Glomerular endothelial cell (primary cell): ENCODE measurements at places on chromosomes 3 and 15. TPM values are rescaled to one million over a fixed set of nuclear protein-coding genes. Genes with fewer than 3 reads are reported as not detected.

GRCh38 chr3:140334132-140334929, 343.5 kb upstream of the TRIM42 start:
- DNase-seq = no peak

- DNase-seq = no peak
Observed at GRCh38 chr3:160806094-160806493, 50.1 kb downstream of the PPM1L start.

- DNase-seq = no peak
Observed at GRCh38 chr3:194244167-194244566, 107.0 kb downstream of the CPN2 start.

GRCh38 chr15:92992720-92993119, 92.6 kb downstream of the CHD2 start:
- no peak for DNase-seq

- no peak for DNase-seq
Observed at GRCh38 chr15:92619145-92620101, 36.2 kb downstream of the FAM174B start.

GRCh38 chr3:27596334-27596841, 112.2 kb upstream of the SLC4A7 start:
- DNase-seq = peak; percentile 64

Gene AMIGO3
- total RNA-seq = 0.19 and 1.2 TPM in 2 replicates

GRCh38 chr15:81275711-81276392, 48.1 kb downstream of the STARD5 start:
- DNase-seq = no peak

- no peak for DNase-seq
Observed at GRCh38 chr3:159458982-159459381, 529.7 kb upstream of the IL12A start.

DNA sequence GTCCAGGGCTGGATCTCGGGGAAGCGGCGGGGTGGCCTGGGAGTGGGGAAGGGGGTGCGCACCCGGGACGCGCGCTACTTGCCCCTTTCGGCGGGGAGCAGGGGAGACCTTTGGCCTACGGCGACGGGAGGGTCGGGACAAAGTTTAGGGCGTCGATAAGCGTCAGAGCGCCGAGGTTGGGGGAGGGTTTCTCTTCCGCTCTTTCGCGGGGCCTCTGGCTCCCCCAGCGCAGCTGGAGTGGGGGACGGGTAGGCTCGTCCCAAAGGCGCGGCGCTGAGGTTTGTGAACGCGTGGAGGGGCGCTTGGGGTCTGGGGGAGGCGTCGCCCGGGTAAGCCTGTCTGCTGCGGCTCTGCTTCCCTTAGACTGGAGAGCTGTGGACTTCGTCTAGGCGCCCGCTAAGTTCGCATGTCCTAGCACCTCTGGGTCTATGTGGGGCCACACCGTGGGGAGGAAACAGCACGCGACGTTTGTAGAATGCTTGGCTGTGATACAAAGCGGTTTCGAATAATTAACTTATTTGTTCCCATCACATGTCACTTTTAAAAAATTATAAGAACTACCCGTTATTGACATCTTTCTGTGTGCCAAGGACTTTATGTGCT, 527 bp downstream of the B2M start:
- no peak for DNase-seq

- DNase-seq = no peak
Observed at GRCh38 chr3:127457094-127457475, 133.4 kb downstream of the TPRA1 start.

DNA sequence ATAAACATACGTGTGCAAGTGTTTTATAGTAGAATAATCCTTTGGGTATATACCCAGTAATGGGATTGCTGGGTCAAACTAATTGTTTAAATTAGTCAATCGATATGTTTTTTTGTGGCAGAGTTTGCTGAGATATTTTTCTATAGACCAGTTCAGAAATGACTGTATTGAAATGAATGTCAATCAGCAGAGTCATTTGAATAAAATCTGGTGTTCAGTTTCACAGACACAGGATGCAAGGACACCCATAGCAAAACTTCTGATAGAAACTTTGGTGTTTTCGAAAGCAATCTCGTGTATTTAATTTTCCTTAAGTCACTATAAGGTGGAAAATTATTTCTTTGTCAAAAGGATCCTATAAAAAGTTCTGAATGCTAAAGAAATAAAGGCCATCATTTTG, 434.4 kb downstream of the RAP2B start:
- DNase-seq = no peak

Gene LMCD1
- 13.4 and 23.9 TPM in 2 replicates for total RNA-seq

Gene SLC9C1
- not detected in 2 replicates for total RNA-seq

Gene RPSA
- 742 and 1,345 TPM in 2 replicates for total RNA-seq

DNA sequence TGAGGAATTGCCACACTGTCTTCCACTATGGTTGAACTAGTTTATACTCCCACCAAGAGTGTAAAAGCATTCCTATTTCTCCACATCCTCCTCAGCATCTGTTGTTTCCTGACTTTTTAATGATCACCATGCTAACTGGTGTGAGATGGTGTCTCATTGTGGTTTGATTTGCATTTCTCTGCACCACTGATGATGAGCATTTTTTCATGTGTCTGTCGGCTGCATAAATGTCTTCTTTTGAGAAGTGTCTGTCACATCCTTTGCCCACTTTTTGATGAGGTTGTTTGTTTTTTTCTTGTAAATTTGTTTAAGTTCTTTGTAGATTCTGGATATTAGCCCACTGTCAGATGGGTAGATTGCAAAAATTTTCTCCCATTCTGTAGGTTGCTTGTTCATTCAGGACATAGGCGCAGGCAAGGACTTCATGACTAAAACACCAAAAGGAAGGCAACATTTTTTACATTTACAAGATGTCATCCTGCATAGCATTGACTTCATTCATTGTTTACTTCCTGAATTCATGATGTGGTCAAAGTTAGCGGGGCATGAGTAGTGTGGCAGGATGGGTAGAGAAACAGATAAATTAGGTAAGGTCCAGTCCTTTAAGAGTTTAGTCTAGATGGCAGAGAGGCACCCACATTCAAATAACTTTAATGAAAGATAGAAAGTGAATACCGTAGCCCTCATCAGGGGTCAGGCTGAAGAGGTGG, 45.1 kb upstream of the LPP start:
- no peak for DNase-seq

DNA sequence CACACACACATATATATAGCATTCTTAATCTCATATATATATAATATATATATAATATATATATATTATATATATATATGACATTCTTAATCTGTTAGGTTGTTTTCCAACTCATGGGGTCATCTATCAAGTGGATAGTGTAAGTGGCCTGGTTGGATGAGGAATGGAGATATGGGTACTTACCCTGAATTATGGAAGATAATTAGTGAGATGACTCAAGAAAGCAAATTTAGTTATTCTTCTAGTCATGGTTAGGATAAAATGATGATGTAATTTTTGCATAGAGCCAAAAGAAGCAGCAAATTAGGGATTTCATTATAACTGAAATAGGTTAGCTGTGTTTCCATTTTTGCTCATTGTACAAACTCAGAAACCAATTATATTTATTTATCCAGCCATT, 448.2 kb downstream of the LPP start:
- DNase-seq = no peak

- no peak for DNase-seq
Observed at GRCh38 chr15:41561777-41562145, 2.7 kb downstream of the TYRO3 start.

DNA sequence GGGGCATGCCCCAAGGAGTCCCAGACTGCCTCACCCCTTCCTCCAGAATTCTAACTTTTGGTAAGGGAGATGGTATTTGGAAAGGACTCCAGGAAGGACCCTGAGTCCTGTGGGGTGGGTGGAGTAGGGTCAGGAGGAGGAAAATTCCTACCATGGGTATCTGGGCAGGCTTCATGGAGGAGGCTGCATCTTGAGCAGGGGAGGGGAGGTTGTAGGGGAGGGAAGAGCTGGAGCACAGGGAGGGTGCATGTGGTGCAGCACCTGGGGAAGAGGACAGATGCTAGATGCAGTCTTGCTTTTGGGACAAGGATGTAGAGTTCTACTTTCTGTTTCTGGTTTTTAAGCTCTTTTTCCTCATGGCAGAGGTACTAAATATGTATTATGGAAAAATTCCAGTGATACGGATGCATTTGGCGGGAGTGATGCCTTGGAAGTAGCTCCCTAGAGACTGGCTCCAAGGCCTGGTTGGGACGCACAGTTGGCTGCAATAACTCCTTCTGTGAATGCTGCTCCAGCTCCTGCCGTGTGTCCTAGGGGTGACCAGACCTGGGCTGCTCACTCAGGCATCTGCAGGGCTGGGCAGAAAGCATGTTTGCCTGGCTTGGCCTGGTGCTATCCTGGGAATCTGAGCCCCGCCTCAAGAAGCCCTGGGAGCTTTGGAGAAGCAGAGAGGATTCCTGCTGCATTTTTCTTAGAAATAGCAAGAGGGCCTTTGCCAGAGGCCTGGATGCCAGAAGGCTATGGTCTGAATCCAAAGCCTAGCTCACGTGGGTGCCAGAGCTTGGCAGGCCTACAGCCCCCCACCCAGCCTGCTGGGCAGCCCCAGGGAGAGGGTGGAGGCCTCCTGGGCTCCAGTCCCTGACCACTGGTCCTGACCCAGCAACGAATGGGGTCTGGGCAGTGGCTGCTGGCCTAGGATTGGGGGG, 10.1 kb downstream of the SEMA3F start:
- no peak for DNase-seq

DNA sequence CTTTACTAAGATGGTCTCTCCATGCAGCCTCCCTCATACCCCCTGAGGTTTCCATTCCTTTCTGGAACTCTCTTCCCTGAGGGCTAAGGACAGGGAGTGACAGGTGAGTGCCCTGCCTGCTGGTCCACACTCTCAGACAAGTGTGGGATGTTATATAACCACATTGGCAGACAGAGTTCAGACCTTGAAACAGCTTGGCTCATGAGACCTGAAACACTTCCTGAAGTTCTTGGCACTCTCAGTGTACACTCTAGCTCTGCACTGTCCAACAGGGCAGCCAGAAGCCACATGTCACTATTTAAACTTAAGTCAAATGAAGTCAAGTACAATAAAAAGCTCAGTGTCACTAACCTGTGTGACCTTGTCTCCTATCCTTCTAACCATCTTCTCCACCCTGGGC, 188.5 kb downstream of the ZNF621 start:
- DNase-seq = no peak

- DNase-seq = no peak
Observed at GRCh38 chr3:159441279-159441678, 547.4 kb upstream of the IL12A start.

Gene GOLGA6L4
- total RNA-seq = 2.1 and 3.4 TPM in 2 replicates

Gene ROPN1
- not detected in 2 replicates for total RNA-seq

DNA sequence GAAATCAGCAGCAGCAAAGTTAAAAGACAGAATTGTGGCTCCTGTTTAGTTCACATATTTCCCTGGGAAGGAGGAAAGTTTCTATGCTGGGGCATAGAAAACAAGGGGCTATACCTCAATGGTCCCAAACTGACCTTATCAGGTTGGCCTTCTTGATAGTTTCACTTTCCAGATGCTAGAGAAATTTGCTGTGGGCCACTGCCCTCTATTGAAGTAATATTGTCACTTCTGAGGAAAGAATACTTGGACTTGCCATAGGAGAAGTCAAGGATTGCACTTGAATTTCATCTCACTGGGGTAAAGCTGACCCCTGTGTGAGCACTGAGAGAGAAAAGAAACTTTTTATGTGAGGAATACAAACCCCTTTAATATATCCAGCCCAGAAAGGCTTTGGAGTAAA, 49.3 kb upstream of the XCR1 start:
- no peak for DNase-seq

DNA sequence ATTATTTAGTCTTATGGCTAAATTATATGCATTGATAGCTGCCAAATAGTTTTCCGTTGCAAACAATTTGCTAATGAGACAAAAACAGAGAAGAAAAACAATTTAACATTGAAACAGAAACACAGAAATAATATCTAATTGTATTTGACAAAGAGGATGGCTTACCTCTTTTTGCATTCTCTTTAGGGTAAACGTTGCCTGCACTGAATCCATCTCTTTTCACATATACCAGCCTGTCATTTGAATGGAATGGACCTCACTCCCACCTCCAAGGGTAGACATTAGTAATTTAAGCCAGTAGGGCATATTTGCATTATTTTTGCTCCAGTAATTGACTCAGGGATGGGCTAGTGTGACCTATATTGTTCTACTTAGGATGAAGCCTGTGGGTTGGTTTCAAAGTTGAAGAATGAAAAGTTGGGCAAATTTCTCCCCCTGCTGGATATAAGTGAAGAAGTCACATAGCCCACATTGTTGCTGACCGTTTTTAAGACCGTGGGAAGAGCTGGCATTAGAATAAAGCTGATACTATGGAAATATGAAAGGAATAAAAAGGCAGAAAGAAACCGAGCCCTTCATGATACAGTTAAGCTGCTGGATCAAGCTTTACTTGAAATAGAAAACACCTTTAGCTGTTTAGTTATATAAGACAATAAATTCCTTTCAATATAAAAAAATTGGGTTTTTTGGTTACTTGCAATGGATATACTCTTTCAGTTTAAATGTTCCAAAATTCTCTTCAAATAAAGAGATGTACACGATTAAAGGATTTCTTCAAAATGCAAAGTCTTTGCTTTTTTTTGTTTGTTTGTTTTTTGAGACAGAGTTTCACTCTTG, 26.9 kb downstream of the PIERCE2 start:
- peak; percentile 33 for DNase-seq

Gene SPATA16
- not detected in 2 replicates for total RNA-seq

- DNase-seq = peak; percentile 10
Observed at GRCh38 chr3:180679178-180680096, at the start of gene CCDC39. CCDC39 (minus strand) TSS chr3:180679489; CDS start chr3:180679380, 109 bp downstream.
